Hematopoietic multipotent progenitor cell treated with erythropoietin and hydrocortisone succinate and interleukin-3 and kit ligand, for 4 days (in vitro differentiated cells): ENCODE measurements at places on chromosomes 11 and 22.

DNA sequence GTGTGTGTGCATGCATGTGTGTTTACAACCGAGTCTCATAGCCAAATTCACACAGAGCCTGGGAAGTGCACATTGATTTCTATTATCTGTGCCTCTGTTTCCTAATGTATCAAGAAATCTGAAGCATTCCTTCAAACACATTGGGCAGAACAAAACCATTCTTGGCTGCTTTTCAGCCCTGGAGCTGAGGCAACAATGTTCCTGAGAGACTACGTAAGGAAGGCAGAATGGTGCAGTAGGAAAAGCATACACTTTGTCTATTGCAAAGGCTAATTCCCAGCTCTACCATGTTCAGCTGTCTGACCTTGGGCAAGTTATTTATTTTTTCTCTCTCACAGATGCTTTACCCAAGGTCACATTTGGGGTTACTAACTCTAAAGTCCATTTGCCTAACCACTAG, 575.5 kb downstream of the SOX6 start:
- DNase-seq, result no peak

GRCh38 chr11:67283481-67283963, 5.6 kb upstream of the ANKRD13D start:
- peak; percentile 80 for DNase-seq

DNA sequence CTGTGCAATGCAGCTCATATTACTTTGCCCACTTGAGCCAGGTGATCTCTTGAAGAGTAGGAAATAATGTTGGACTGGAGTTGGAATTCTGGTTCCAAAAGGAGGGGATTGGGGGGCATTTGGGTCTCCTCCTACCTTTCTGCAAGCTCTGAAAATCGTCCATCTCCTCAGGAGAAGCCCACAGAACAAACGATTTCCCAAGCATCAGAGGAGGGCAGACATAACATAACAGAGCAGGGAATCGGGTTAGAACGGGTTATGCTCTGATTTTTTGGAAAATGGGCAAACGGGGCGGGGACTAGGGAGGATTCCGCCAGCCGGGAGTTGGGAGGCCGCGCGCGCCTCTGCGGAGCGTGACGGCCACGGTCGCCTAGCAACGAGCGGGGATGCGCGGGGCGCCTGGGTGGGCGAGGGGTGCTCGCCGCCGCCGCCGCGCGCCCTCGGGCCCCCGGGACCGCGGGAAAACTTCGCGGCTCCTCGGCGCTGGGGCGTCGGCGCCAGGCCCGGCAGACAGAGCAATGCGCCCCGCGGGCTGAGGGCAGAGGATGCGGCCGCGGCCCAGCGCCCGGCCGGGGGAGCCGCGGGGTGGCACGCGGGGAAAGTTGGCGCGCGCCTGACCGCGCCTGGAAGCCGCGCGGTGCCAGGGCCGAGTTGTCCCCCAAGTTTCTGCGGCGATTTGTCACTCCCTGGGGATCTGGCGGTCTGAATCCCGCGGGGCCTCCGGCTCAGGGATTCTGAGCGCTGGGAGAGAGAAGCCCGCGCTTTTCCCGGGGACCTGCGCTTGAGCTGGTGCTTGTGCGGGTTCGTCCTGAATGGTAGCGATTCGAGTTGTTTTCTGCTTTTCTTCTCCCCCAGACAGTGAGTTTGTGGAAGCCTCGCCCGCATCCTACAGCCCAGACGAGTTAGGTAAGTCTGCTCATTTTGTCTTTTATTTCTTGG, 27.8 kb upstream of the AMOTL1 start:
- DNase-seq, result peak; percentile 31

- no peak for DNase-seq
Observed at GRCh38 chr22:21697021-21697771, 31.4 kb downstream of the PPIL2 start.
